ENCODE measurements at places on chromosomes 6 and 20. TPM values are rescaled to one million over a fixed set of nuclear protein-coding genes. Genes with fewer than 3 reads are reported as not detected.

Gene PDSS2
- total RNA-seq, result 10.2 TPM

Gene FAM83B
- total RNA-seq, result under 0.01 TPM

Gene ENPP1
- under 0.01 TPM for total RNA-seq

Gene TPD52L1
- 1.1 TPM for total RNA-seq

Gene SYCP2
- 0.27 TPM for total RNA-seq

Data from hematopoietic multipotent progenitor cell (in vitro differentiated cells).